AG04449 (cell line): ENCODE measurements at places on chromosomes 13 and 19.

GRCh38 chr19:11577451-11578257 lies at the start of gene ACP5:
Gene ACP5, minus strand, starts transcription at chr19:11577645. Its CDS starts 328 bp downstream, at chr19:11577317.
- no peak for DNase-seq

GRCh38 chr19:5895409-5895808 lies 8.2 kb downstream of the NDUFA11 start:
- DNase-seq, result no peak

GRCh38 chr19:30699871-30700280 lies 327.7 kb downstream of the ZNF536 start:
- DNase-seq, result no peak

GRCh38 chr19:12521996-12522395 lies 29.3 kb downstream of the ZNF564 start:
- DNase-seq, result no peak

DNA sequence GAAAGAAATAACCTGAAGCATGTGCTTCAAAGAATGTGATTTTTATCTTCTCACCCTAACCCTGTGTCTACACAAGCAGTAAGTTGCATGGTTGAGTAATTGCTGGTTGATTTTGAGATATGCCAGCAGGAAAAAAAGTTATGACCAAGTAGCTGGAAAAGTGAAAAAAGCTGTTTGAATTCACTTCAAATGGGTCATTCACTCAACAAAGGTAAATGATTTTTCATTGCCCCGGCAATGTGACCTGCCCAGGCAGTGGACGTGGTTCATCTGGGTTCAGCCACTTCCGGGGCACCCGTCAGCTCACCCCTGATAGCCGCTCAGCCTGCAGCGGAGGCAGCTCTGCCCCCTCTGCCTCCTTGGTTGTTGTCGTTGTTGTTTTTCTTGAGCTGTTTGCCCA lies 18.5 kb downstream of the TNFRSF19 start:
- no peak for DNase-seq

GRCh38 chr13:44487989-44488388 lies 88.1 kb downstream of the TSC22D1 start:
- DNase-seq, result no peak

DNA sequence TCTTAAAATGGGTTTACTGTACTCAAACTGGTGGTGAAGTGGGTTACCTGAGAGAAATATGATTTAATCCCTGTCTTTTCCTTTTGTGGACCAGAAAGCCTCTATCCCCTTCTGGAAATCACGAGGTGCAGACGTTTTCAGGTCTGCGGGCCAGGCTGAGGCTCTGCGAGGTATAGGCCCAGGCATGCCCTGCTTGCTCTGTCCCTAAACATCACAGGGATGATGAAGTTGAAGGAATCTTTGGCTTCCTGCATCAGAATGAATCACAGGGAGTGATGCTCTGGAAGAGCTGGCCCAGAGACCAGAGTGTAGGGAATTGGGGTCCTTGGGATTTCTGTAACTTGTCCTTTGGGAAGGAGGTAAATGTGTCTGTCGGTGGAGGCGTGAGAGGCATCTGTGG lies 18.4 kb upstream of the CHST8 start:
- DNase-seq, result no peak

DNA sequence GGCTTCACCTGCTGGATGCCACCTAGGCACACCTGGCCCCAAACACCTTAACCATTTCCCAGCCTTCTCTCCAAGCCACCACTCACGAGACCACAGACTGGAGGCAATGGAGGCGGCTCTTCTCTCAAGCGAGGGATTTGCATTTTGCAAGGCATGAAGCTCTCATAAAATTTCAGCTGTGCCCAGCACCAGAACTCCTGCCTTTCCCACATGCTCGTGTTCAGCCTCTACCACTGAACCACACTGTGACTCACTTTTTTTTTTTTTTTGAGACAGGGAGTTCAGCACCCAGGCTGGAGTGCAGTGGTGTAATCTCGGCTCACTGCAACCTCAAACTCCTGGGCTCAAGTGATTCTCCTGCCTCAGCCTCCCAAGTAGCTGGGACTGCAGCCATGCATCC lies 10.6 kb downstream of the NANOS3 start:
- no peak for DNase-seq

- DNase-seq, result no peak
These were observed 10.4 kb downstream of the RANBP3 start for GRCh38 chr19:5967571-5967970.

DNA sequence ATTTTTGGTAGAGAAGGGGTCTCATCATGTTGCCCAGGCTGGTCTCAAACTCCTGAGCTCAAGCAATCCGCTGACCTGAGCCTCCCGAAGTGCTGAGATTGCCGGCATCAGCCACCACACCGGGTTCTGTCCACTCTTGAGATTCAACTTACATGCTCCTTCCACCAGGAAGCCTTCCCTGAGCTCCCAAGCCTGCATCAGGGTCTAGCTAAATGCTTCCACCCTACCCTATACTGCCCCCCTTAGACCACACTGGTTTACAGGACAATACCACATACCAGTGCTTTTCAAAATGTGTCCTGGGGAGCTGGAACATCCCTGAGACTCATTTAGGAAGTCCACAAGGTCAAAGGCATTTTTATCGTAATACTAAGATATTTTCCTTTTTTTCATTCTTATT lies 15.1 kb upstream of the CACNG8 start:
- DNase-seq, result no peak

- no peak for DNase-seq
These were observed 76.6 kb downstream of the B3GLCT start for GRCh38 chr13:31276421-31276820.

DNA sequence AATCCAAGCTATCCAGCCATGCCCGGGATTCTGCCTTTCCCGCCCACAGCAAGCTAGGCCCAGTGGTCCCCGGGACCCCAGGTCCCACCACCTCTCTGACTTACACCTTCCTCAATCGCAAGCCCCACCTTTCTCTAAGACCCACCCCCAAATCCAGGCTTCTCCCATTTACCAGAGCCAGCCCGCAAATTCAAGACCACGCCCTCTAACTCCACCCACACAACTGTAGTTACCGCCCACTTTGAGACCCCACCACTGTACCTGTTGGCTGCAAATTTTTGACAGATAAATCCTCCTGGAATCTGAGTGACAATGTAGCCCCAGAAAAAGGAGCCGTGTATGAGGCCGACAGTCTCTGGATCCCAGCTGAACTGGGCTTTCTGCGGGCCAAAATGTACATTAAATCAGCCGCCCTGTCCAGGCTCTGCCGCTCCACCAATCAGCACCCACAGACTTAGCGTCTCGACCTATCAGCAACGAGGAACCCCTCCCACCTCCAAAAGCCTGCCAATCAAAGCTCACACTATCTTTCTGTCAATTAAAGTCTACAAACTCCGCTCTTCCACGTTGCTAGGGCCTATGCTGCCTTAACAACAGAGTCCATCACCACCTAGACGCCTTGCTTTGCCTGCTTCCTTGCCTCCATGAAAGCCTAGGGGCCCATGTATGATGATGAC lies 6.3 kb downstream of the SLC17A7 start:
- DNase-seq, result no peak

DNA sequence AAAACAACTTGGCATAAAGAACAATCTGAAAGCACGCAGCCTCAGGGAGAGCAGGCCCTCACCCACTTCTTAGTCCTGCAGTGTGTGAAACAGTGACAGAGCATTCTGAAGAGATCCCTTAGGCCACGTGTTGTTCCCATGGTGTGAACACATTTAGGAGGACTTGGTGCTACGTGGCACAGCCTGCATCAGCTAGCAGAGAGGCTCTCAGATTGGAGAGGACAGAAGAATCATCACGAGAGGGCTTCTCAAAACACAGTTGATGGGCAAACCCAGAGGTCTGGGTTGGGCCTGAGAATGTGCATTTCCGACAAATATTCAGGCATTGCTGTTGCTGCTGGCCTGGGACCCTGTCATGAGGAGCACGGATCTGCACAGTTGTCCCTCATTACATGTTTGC lies 26.1 kb upstream of the TFDP1 start:
- DNase-seq, result no peak

- DNase-seq, result no peak
These were observed 4.7 kb downstream of the DCLK1 start for GRCh38 chr13:36126491-36126890.

GRCh38 chr19:49363268-49364082 lies at the start of gene DKKL1:
Gene DKKL1, plus strand, starts transcription at chr19:49363877. Its CDS starts 122 bp downstream, at chr19:49363999.
- peak; percentile 63 for DNase-seq

DNA sequence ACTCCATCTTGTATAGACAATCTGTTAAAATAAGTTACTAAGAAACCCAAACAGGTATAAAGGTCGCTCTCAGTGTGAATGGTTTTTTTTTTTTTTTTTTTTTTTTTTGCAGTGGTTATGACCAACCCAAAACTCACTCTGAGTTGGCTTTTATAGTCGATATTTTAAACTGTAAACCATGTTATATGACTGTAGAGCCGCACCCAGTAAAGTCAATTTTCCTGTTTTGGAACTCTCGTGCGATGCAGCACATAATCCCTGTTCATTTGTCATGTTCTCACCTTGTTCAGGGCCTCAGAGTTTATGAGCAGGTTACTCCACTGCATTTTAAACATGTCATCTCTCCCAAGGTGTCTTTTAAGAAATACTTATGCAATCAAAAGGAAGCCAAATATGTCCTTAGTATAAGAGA lies 112.5 kb downstream of the KLF5 start:
- DNase-seq, result no peak

- DNase-seq, result no peak
These were observed 1.0 kb downstream of the ZNF253 start for GRCh38 chr19:19866611-19867248.
